ENCODE measurements at places on chromosomes 2 and 18.

DNA sequence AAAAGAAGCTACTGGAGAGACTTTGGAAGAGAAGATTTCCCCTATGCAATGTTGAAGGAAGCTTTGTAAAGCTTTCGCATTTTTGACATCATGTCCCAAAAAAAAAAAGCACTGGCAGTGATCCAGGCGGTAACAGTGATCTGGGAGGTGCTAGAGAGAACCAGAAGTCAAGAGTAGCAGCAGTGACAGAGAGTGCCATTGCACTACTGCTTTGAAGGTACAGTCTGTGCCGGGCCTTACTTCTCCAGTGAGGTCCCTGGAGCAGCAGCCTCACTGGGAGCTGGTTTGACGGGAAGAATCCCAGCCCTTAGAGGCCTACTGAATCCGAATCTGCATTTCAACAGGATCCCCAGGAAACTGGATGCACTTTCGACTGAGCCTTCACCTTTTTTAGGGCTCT, 50.9 kb upstream of the ATL2 start:
- DNase-seq, result no peak

GRCh38 chr18:76570856-76571255, 75.8 kb upstream of the ZNF516 start:
- DNase-seq, result no peak

- DNase-seq, result no peak
These were observed 402.0 kb upstream of the MMADHC start for GRCh38 chr2:149989447-149990063.

GRCh38 chr18:59448546-59448945, 89.5 kb upstream of the LMAN1 start:
- no peak for DNase-seq

DNA sequence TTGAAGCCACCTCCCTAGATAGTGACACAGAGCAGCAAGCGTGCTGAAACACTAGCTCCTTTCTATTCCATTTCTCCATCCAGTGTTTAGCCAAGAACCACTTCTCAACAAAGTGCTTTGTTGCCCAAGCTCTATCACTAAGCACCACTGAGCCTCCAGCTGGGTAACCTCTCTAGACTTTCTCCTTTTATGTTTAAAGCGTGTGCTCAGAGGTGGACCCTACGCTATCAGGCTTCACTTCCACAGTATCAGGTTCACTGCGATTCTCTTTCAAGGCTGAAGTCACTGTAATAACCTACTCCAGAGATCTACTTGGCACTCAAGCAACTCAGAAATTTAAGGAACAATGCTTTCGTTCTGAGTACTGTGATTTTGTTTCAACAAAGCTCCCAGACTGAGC, 197.9 kb downstream of the LNPK start:
- DNase-seq, result no peak

DNA sequence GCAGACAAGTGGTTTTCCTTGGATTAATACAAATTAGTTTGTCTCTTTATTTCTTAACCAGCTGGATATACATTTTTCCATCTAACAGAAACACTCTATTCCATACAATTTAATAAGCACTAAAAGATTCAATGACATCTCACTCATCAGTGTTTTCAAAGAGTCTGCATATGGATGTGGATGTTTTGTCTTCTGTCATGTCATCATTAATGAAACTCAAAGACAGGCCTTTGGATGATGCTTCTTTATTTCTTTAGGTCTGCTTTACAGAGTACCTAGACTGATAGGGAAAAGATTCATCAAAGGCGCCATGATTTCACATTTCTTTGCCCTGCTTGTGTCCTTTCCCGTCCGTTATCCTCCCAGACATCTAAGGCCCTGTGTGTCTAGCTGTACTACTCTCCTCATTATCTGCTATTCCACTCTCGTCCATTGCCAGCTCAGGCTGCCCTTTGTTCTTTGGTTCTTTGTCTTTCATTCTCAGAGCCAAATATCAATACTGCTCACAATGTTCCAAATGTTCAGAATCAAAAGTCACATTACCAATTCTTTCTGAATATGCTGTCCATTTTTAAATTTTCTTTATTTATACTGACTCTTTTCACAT, 232.3 kb upstream of the CHAC2 start:
- no peak for DNase-seq

DNA sequence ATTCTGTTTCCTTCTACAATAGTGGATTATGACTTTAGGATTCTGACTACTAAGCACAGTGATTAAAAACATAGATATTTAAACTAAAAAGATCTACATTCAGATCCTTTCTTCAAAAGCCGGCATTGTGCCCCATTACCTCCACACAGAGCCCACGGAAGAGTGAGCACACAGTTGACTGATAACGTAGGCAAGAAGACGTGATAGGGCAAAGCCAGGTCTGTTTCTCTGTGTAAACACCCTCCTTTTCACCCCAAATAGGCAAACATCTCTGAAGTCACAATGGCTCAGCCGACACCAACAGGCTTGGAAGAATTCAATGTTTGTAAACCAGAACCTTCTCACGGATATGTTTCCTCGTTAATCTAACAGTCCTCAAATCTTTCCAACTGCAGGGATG, 302.9 kb downstream of the CMPK2 start:
- no peak for DNase-seq

GRCh38 chr18:64099244-64099643, 49.6 kb downstream of the LINC00305 start:
- DNase-seq, result no peak

- DNase-seq, result no peak
These were observed 10.5 kb upstream of the EPAS1 start for GRCh38 chr2:46286715-46287114.

Measured in ACHN (cell line).